ENCODE measurements at places on chromosomes 2 and 18.

DNA sequence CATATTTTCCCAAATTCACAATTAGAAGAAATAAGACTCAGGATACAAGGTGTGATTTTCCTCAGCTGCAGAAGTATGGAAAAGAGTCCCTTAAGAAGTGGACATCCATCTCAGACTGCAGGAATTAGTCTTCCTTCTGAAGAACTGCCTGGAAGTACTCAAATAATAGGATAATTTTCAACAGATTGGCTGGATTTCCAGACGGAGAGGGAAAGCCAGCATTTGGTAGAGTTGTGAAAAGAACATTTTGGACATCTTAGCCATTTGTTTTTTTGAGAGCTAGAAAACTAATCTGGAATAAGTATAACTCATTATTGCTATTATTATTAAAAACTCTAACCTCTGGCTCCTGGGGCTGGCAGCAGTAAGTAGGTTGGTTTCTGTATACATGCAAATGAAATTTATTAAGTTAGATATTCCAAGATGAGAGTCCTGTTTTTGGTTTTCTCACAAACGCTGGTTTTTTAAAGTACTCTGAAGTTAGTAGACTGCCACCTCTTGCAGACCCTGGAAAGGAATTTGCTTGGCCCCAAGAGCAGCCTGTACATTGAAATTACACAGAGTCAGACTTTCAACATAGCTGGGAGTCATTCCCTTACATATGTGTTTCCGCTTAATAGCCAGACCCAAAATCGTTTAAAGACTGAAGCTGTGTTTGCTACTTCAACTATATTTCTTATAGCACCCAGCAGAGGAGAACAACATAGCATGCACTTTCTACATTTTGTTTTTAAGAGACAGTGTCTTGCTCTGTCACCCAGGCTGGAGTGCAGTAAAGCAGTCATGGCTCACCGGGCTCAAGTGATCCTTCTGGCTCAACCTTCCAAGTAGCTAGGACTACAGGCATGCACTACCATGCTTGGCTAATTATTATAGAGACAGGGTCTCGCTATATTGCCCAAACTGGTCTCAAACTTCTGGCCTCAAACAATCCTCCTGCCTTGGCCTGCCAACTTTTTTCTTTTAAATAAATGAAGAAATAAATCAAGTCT lies 142.4 kb downstream of the THADA start:
- DNase-seq = no peak

- DNase-seq = no peak
Observed at GRCh38 chr2:238706673-238707072, 141.2 kb upstream of the TWIST2 start.

GRCh38 chr18:49510393-49511115 lies 23.5 kb upstream of the C18orf32 start:
- peak; percentile 36 for DNase-seq

DNA sequence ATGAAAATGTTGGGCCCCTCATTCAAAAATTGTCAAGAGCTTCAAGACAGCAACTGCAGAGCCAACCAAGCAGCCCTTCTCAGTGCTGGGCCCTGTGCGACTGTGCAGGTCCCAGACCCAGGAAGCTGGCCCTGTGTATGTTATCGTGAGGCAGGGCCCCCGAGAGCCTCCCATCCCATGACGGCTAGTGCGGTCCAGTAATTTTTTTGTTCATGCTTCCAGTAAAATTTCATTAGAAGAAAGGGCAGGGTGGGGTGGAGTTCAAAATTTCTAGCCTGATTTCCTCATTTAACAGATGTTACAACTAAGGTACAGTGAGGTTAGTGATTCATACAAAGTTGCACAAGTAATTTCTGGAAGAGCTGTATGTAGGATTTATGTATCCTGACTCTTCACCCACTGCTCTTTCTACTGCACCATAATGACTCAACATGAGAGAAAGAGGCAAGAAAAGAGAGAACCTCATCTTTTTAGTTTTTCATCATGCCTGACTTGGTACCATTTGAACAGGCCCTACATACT lies 105.5 kb downstream of the ZEB2 start:
- no peak for DNase-seq

DNA sequence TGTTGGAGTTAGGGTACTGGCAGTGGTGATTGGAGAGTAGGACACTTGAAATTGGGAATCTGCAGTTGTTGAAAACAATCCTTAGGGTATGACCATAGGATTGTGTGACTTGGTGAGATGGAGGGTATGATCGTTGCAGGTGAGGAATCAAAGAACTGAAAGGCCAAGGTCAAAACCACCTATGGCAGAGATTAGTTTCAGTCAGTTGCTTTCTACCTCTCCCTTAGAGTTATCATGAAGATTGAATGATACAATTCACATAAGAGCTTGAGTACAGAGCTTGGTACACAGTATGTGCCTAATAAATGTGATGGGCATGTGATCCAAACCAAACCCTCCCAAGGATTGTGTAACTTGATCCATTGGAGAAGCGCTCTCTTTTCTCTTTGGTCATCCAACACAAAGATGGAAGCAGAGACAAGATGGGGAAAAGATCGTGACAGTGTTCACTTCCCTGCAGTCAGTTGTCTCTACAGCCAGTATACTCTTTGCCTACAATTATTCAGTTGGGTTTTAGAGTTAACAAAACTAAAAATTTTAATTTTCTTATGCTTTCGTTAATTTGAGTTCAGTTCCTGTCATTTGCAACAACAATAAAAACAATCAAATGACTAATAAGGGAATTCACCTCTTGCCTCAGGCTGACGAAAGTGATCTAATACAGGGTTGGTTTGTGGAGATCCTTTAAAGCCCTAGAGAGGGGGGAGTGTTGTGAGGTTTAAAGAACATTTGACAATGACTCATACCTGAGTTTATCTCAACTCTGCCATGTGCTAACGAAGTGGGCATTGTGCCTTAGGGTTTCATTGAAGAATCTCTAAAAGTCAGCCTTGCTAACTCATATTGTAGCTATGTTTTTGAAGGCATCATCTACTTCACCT lies 14.8 kb upstream of the SMAD2 start:
- no peak for DNase-seq

DNA sequence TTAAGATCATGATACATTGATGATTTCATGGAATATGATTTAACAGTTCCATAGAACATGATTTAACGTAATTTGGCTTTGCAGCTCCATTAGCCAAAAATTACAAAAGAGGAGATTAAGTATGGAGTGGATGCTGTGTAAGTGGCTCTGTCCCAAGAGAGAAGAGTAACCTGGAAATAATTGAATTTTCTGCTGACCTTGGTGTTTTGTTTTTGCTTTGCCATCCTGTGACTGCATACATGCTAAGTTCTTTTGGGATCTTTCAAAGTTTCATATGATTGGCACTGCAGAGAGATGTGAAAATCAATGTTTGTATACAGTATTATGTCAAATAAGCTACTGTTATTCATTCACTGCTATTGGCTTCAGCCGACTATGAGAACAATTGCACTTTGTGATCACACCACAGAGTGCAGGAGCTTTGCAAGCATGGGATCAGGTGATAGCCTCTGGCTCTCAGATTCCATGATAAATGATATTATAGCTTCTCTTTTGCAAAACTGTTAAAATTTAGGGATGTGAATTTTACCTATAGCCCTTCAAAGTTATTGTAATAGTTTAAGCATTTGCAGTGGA lies 46.1 kb upstream of the TMEM87B start:
- DNase-seq = no peak

DNA sequence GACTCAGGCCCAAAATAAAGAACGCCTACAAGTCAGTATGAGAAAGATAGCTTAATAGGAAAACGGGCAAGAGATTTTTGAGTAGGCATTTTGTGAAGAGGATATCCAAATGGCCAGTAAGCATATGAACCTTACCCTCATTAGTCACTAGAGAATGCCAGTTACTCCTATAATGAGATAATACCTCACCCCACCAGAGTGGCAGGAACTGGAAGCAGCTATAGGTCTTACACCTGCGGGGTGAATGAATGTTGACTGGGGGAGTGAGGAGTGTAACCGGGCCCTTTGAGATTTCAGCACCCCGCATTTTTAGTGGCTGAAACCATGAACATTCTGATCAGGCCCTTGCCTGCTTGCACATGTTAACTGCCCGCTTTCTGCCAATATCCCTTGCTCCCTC lies 7.5 kb upstream of the PTPN2 start:
- no peak for DNase-seq

- DNase-seq = no peak
Observed at GRCh38 chr2:200026332-200027230, 71.2 kb downstream of the MAIP1 start.

DNA sequence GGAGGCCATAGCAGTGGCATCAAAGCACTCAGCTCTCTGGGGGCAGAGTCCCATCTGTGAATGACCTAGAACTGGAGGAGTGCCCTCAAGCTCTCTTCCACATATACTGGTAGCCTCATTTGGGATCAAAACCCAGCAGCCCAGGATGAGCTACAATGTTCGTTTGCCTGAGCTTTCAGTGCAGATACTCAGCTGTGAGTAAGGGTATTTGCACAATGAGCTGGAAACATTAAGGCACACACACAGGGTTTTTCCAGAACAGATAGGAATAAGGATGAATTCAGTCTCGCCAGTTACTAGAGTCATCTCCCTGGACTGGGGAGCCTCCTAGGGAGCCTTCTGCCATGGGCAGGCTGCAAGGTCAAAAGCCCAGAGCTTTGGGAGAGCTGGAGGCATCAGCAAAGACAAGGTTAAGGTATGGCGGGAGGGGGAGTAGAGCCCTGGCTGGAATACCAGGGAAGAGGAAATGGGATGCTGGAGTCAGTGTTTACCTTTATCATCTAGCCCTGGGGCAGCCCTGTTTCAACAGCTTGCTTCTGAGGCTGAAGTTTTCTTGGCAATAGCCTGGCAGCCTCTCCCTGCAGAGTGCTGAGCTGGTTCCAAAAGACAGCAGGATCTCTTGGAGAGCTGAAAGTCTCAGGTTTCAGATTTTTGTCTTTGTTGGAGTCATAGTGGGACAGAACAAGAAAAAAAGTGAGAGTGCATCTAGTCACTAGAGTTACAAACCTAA lies 187.7 kb downstream of the LOXHD1 start:
- DNase-seq = no peak

- DNase-seq = no peak
Observed at GRCh38 chr2:241945311-241945710, 75.8 kb downstream of the RTP5 start.

DNA sequence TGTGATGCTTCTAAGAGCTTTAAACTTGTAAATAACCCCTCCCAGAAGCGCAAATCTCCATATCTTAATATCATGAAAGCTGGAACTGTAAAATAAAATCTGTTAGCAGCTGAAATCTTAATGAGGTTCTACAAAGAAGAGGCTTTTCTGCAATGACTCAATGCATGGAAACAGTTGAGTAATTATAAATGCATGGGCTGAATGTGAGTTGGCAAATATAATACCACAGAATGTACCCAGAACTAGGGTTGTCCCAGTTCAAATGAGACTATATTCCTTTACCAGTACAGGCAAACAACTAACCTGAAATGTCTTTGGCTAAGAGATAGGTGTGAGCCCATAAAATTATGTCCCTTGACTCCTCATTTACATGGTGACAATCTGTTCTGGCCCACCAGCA lies 52.9 kb downstream of the SATB2 start:
- DNase-seq = no peak

GRCh38 chr2:6872394-6872793 lies 5.2 kb upstream of the RSAD2 start:
- no peak for DNase-seq

DNA sequence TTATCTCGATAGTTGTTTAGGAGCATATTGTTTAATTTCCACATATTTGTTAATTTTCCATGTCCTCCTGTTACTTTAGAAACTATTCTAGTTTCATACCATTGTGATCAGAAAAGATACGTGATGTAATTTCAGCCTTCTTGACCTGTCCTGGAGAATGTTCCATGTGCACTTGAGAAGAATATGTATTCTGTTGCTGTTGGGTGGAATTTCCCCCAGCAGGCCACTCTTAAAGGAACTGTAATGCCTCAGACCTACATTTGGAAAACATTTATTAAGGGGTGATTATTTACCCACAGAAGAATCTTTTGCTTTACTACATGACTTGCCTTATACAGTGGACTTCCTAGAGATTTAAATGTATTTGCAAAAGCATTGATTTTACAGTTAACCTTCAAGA lies 55.5 kb downstream of the LIMS1 start:
- no peak for DNase-seq

GRCh38 chr18:80233201-80233835 lies 14.0 kb downstream of the PARD6G start:
- no peak for DNase-seq

- no peak for DNase-seq
Observed at GRCh38 chr2:46200861-46201605, 96.2 kb upstream of the EPAS1 start.

DNA sequence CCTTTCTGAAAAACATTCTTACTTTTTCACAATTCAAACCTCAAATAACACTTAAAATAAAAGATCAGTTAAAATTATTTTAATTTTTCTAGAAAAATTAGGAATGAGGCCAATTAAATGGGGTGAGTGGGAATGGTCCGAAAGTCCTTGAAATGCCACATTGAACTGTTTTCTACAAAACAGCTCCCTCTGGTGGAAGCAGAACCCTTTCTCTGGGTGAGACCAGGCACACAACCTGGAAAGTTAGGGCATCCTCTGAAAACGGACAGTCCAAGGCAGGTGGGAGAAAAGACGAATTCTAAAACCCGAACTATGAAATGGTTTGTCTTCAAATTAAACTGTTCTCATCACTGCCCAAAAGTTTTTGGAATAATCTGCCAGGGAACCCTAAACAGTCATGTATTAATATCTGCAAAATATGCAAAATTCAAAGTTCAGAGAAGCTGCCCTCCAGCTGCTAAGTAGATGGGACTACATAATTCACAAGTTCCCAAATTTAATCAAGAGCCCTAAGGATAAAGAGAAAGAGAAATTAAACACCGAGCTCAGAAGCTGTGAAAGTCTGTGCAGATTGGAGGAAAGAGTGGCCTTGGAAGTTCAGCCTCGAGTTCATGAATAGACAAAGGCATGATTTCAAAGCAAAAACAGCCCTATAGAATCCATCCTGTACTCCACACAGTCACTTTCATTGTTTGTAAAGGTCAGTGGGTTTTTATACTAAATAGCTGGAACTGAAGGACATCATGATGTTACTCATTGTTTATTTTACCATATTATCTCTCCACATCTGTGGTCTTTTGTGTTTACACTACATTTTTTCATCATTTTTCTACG lies 108.3 kb downstream of the PIEZO2 start:
- no peak for DNase-seq

DNA sequence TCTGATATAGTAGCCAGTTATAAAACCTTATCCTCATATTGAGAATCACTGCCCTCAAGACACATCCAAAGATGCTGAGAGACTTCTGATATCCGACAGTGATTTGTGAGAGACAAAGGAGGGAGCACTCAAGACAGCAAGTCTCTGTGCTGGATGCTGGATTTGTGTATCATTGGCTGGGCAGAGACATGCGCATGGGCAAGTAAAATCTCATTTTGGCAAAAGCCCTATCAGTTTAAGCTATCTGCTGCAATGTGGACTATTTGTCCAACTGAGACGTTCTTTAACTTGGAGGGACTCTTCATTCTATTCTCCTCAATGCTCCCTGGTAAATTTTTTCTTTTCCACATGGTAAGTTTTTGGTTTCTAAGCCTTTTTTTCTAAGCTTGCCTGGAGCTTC lies 107.5 kb downstream of the SS18 start:
- no peak for DNase-seq

GRCh38 chr2:17223211-17223610 lies 295.0 kb downstream of the RAD51AP2 start:
- no peak for DNase-seq

- DNase-seq = no peak
Observed at GRCh38 chr2:54559593-54560145, 103.5 kb downstream of the SPTBN1 start.

GRCh38 chr2:157076526-157077161 lies 180.9 kb upstream of the GALNT5 start:
- DNase-seq = no peak

GRCh38 chr2:119260646-119261492 lies 37.2 kb downstream of the STEAP3 start:
- DNase-seq = no peak

- no peak for DNase-seq
Observed at GRCh38 chr18:686339-687111, 25.9 kb downstream of the ENOSF1 start.

Data from NCI-H1436 treated with DMSO at 0.1 percent for 48 hours (cell line).